Fibroblast of the aortic adventitia (primary cell): ENCODE measurements at places on chromosomes 1 and 21. TPM values are rescaled to one million over a fixed set of nuclear protein-coding genes. Genes with fewer than 3 reads are reported as not detected.
A peak's percentile ranks its signal among the peaks of the same experiment; 100 is the strongest.

GRCh38 chr1:244757091-244757939, 78.1 kb upstream of the COX20 start:
- peak; percentile 66 for DNase-seq

DNA sequence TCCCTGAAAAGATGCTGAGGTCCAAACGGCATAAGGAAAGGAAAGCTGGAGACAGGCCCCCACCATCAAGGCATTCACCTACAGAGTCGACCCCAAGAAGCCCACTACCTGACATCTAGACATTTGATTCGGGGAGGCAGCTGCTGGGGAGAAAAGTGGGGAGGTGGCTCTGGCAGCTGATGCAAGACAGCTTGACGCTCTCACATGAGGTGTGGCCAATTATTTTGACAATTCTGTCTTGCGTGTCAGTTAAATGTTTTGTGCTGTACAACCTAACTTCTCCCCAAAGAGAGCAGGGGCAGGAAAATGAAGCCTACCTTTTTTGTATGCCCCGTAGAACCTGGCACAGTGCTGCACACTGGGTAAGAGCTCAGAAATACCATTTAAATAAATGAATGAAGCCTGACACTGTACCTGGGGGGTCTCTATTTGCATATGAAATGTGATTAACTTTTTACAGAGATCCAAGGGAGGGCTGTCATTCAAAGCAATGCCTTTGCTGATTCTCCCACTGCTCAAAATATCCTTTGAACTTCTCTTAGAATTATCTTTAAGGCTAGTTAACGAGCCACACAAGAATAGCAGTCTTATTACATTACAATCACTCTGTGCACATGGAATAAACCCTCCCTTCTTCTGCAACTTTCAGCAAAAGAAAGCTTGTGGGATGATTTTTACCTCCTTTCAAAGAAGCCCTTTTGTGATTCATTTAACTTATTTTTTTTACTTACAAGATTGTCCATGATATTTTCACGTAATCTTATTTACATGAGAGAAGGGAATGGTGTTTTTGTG, 163.2 kb downstream of the TNR start:
- DNase-seq, result no peak

APOBEC4 gene
- total RNA-seq, result not detected in 2 replicates

ADORA1 gene
- total RNA-seq, result 0.72 and 6.5 TPM in 2 replicates

DNA sequence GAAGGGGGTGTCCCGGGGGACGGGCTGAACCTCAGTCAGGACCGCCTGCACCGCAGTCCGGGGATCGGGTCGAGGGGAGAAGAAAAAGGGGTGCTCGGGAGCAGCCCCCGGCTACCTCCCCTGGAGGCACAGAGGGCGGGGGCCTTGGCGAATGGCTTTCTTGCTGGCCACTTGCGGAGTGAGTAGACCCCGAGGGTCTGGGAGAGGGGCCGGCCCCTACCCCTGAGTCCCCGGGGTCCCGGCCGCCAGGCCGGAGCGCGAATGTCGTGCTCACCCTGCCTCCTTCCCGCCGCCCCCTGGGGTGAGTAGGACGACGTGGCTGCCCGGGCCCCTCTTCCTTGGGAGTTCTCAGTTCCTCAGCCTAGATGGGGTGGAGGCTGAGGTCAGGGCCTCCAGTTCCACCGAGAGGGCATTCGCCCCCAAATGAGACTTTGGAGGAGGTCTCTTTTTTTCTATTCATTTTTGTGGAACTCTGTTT, 113.0 kb downstream of the OSBPL9 start:
- DNase-seq, result no peak

GRCh38 chr1:229023651-229024300, 247.1 kb upstream of the RAB4A start:
- DNase-seq, result no peak

DNA sequence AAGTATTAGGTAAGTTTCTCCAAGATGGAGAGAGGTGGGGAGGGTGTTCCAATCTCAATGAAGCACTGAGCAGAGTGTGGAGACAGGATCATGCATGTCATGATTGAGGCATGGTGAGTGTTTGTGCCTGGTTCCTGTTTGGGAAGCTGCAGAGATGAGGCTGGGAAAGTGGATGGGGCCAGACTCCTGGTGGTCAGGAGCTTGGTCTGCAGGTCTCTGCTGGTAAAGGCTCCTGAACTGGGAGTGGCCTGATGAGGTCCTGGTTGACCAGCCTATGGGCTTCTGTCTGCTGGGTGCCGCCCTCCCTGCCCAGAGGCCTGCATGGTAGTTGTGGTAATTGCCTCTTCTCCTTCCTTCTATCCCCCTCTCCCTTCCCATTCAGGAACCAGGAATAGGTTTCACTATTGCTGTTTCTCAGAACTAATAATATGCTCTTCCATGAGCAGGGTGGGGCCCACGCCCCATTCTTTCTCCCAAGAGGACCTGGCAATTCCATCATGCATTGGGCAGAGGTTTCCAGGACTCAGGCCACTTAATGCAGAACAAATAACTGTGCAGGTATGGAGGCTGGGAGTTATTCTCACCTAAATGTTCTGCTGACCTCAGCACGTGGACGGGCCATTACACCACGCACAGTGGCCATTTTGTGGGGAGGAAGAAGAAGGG, 24.5 kb downstream of the PROK1 start:
- no peak for DNase-seq

MYCL gene
- total RNA-seq, result 0.41 and 0.81 TPM in 2 replicates

- DNase-seq, result no peak
Observed at GRCh38 chr1:202200669-202201068, 7.1 kb downstream of the LGR6 start.
